ENCODE measurements at places on chromosomes 3 and 15. TPM values are rescaled to one million over a fixed set of nuclear protein-coding genes. Genes with fewer than 3 reads are reported as not detected.

PSTPIP1 gene
- total RNA-seq: 157 TPM

GRCh38 chr3:28504976-28505375, 156.4 kb upstream of the AZI2 start:
- no peaks in the 10 kb centered on the region for H3K4me1 ChIP-seq
- H3K27ac ChIP-seq: no peak overlapping the region
- no peaks in the 10 kb centered on the region for H3K27me3 ChIP-seq
- no peak for DNase-seq
- no peaks in the 10 kb centered on the region for H3K36me3 ChIP-seq

RCCD1 gene
- total RNA-seq: 50.1 TPM

TAGLN3 gene
- total RNA-seq: not detected

GRCh38 chr3:119443179-119443578, 20.2 kb downstream of the TMEM39A start:
- H3K27me3 ChIP-seq: no peaks in the 10 kb centered on the region
- no peak overlapping the region for H3K27ac ChIP-seq
- DNase-seq: no peak
- H3K36me3 ChIP-seq: peaks cover 71% of the 10 kb centered on the region
- peaks cover 12% of the 10 kb centered on the region for H3K4me1 ChIP-seq
- H3K4me3 ChIP-seq: no peak overlapping the region

DNA sequence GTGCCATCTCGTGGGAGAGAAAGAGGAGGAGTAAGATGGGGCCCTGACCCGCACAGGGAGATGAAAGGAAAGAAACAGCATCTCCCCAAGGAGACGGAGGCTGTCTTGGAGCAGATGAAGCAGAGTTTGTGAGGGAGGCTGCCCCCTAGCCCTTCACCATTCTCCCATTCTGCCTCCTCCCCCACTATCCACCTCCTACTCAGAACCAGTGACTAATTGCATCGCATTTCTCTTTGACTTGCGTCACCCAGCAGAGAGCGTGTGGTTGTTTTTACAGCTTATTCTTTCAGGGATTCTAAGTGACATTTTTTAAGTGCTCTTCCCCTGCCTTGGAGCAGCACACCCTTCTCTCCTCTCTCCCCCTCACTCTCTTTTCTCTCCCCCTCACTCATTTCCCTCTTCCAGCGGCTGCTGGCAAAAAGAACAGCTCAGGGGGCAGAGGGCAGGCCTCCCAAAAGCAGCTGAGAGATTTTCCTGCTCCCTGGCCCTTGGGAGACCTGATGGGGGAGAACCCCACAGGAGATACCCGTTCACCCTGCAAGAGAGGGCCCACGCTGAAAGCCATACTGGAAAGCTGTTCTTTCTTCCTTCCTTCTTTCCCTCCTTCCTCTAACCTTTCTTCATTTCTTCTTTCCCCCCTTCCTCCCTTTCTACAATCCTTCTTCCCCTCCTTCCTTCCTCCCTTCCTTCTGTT, 91.8 kb downstream of the MRPL46 start:
- DNase-seq: no peak
- H3K27me3 ChIP-seq: peaks cover 6% of the 10 kb centered on the region
- no peak overlapping the region for H3K27ac ChIP-seq
- no peaks in the 10 kb centered on the region for H3K36me3 ChIP-seq

DNA sequence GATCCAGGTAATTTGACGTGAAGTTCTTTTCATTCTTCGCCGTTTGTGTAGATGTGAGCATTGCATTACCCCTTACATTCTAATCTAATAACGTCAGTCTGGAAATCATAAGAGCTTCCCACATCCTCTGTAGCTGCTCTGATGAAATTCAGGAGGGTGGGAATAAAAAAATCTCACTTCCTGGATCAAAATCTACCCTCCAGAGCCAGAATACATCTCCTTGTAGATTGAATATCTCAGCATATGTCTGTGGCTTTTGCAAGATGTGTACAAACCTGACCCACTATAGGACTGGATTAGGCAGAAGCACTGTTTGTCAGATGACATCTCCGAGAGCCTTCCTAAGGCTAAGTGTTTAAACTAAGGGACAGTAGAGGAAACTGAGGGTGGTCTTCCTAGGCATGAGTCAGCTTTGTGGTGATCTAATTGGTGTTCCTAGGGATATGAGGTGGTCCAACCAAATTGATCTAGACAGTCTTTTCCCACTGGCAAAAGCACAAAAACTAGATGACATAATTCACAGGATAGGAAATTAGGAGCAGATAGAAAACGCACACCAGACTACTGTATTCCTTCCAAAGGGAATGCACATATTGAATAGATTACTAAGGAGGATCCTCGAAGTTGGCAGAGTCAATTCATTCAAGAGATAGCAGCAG, 216.3 kb upstream of the LRTM1 start:
- H3K27me3 ChIP-seq: no peaks in the 10 kb centered on the region
- no peaks in the 10 kb centered on the region for H3K36me3 ChIP-seq
- H3K4me3 ChIP-seq: no peak overlapping the region
- no peaks in the 10 kb centered on the region for H3K4me1 ChIP-seq
- no peak overlapping the region for H3K27ac ChIP-seq
- no peak for DNase-seq

ARID3B gene
- 56.0 TPM for total RNA-seq

DNA sequence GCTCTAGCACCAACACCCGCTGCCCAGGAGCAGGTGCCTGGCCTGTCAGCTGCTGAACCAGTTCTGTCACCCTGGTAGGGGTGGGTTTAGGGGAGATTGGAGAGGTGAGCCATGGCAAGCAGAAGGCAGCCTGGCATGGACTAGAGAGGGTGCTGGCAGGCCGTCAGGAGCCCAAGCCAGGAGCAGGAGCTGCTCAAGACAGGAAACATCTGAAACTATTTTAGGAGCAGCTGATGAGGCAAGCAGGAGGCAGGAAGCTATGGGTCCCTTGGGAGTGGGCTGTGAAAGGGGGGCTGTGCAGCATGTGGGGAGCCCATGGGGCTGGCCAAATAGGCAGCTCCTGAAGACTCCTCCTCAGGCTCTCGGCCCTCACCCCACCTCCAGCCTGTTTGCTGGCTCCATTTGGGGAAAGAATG, 2.3 kb downstream of the INKA1 start:
- H3K4me1 ChIP-seq: peaks cover 36% of the 10 kb centered on the region
- no peak overlapping the region for H3K27ac ChIP-seq
- peaks cover 9% of the 10 kb centered on the region for H3K36me3 ChIP-seq
- H3K4me3 ChIP-seq: no peak overlapping the region

ISLR gene
- not detected for total RNA-seq

NANOGP8 gene
- not detected for total RNA-seq

GXYLT2 gene
- total RNA-seq: not detected

DNA sequence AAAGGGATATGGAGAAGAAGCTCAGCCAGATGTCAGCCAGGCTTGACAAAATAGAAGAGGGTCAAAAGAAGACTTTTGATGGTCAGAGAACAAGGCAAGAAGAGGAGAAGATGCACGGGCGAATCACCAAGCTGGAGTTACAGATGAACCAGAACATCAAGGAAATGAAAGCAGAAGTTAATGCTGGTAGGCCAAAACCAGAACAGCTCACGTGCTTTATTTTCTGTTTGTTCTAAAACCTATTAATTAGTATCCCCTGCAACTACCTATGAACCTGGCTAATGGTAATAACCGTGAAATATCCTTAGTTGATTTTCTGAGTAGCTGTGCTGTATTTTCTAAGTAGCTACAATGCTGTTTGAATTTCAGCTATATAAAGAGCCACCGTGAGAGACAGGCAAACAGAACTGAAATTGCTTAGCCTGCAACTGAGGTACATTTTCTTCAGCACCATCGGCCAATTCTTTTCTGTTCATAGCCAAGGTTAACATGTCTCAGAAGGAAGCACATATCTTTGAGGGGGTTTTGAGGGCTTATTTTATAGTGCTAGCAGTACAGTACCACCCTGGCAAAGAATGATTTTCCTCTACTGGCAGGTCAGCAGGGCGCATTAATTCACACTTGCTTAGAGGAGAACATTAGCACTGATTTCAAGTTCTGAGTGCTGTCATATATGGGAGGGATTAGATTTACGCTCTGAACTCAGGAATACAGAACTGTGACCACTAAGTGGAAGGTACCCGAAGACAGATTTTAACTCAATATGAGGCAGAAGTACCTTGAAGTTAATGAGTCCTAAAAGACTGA, 78.9 kb downstream of the FAM81A start:
- DNase-seq: no peak
- no peak overlapping the region for H3K4me3 ChIP-seq
- peaks cover 27% of the 10 kb centered on the region for H3K27me3 ChIP-seq
- no peaks in the 10 kb centered on the region for H3K36me3 ChIP-seq
- no peaks in the 10 kb centered on the region for H3K4me1 ChIP-seq

EIF4E3 gene
- total RNA-seq: 56.5 TPM

DNA sequence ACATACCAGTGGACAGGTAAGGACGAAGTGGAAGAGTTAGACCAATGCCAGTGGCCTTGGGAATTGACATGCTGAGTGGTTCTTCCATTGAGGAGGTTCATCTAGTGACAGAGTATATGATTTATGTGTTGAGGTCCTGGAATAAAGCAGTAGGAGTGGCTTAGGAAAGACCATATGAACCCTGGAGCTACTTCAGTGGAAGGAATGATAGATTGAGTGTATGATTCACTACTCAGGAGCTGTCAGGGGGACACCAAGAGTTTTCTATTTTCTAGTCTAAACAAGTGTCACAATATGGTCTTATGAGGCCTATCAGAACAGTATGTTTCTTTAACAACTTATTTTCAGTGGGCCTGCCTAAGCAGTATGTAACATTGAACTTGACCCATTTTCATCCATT, 63.9 kb downstream of the NME9 start:
- DNase-seq: no peak
- no peaks in the 10 kb centered on the region for H3K27me3 ChIP-seq
- no peak overlapping the region for H3K27ac ChIP-seq
- peaks cover 2% of the 10 kb centered on the region for H3K4me1 ChIP-seq
- no peak overlapping the region for H3K4me3 ChIP-seq
- H3K36me3 ChIP-seq: peaks cover 15% of the 10 kb centered on the region

PLCB2 gene
- 104 TPM for total RNA-seq

GCSAM gene
- 9.5 TPM for total RNA-seq

PLA2G4D gene
- not detected for total RNA-seq

Measured in activated CD8-positive, alpha-beta memory T cell treated with anti-CD3 and anti-CD28 coated beads, Interleukin-2, amount 10 ng/mL, durations not matched to agents 7 days and 5 days (primary cell).